GM12878 (cell line): ENCODE measurements at places on chromosomes 3 and 15.

GRCh38 chr15:56341201-56341600, 24.0 kb upstream of the TEX9 start:
- no peak for DNase-seq

DNA sequence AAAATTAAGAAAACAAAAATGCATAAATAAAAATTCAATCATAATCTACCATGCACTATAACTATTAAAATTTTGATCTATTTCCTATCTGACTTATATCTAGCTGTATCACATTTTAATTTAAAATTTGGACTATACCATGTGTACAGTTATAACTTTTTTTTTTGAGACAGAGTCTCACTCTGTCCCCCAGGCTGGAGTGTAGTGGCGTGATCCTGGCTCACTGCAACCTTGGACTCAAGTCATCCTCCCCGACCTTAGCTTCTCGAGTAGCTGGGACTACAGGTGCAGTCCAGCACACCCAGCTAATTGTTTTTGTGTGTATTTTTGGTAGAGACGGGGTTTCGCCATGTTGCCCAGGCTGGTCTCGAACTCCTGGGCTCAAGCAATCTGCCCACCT, 119.9 kb downstream of the ADAM10 start:
- no peak for DNase-seq

GRCh38 chr3:27559835-27560234, 75.7 kb upstream of the SLC4A7 start:
- DNase-seq, result no peak

GRCh38 chr3:12662593-12663400, 1.1 kb downstream of the RAF1 start:
- no peak for DNase-seq

DNA sequence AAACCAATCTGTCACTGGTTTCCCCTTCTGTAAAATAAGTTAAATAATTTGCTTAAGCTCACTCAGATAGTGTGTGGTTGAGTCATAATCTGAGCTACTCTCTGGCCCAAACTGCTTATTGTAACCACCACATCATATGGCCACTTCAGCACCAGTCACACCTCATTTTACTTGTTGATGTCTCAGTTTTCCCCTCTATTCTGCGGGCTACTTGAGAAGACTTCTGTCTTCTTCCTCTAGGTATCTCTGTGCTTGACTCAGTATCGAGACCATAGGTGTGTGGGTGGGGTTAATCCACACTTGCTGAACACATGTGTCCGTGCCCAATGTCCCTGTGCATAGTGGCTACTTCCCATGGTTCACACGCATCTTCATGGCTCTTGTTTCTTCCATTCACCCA, 32.9 kb downstream of the CRYGS start:
- DNase-seq, result peak; percentile 70

DNA sequence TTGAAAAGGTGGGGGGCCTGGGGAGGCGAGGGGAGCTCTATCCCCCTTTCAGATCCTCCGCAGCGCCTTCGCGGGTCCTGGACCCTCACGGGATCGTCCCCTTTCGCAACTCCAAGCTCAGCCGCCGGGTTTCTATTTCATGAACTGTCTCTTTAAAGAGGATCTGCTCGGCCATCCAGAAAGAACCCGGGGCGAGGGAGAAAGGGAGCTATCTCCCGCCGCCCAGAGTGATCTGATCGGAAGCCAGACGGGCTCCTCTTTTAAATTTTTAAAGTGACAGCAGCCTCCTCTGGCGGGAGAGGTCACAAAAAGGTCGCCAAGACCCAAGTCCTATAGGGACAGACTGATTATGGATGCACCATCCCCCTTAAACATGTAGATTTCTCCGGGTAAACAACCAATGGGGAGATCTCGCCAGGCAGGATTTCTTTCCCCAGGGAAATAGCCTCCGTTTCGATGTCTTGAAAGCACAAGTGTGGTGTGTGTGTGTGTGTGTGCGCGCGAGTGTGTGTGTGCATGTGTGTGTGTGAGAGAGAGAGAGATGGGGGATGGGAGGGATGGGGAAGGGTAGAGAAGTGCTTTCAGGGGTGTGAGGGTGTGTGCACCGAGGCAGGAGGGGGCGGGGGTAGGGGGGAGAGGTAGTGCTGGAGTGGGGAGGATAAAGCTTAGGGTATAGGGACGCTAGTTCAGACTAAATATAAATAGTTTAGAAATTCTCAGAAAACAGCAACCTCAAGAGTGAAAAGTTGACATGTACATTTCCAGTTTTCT, 516.1 kb downstream of the MECOM start:
- DNase-seq, result no peak

DNA sequence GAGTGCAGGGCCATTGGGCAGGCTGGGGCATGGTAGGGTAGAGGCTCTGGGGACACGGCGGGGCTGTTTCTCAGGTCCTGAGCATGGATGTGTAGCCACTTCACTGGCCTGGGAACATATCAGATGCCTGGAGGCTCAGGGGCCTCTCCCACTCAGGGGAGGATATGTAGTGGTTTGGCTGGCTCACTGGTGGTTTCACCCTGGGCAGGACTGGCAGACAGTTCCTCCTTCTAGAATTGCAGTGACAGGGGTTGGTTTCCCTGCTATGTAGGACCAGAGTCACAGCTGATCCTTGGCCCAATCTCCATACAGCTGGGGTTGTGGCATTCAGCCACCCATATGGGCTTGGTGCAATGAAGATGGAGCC, 4.8 kb upstream of the ARHGAP31 start:
- DNase-seq, result no peak

GRCh38 chr3:197353867-197354567, 55.6 kb upstream of the DLG1 start:
- DNase-seq, result no peak

DNA sequence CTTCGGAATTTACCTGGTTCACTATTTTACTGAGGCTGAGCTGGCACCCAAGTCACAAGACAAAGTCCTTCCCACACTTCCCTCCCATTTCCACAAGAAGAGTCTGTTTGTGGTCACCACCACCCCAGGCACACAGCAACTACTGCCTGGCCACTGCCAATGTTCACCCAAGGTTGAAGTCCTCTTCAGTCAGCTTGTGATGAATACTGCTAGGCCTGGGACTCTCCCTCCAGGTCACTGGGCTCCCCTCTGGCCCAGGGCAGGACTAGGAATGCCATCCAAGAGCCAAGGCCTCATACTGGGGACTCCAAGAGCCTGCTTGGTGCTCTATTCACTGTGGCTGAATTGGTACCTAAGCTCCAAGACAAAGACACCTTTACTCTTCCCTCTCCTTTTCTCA, 30.4 kb upstream of the COLQ start:
- DNase-seq, result no peak

DNA sequence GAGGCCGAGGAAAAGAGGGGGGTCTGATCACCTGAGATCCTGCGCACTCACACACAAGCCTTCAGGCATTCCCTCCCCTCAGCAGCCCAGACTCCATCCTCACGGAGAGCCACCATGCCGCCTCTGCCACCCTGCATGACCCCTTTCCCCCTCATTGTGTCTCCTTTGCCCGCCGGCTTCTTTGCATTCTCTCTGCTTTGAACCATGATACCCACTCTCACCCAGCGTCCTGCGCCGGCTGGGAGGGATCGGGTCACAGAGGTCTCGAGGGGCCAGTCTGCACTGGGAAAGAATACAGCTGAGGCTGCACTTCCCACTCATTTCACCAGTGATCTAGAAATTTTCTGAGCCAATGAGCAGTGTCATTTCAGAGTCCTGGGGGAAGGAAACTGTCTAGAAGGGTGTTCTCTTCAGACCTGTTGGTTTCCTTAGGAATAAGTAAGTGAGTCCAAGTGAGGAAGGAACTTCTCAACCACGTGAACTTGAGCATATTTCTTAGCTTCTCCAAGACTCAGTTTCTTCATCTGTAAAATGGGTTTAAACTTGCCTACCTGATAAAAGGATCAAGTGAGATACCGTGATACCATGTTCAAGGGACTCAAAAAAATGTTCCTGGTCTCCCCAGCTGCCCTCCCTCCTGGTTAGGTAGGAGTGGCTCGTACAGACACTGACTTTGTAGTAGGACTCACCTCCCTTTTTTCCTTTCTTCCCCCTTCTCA, 96.7 kb downstream of the TOP2B start:
- no peak for DNase-seq

DNA sequence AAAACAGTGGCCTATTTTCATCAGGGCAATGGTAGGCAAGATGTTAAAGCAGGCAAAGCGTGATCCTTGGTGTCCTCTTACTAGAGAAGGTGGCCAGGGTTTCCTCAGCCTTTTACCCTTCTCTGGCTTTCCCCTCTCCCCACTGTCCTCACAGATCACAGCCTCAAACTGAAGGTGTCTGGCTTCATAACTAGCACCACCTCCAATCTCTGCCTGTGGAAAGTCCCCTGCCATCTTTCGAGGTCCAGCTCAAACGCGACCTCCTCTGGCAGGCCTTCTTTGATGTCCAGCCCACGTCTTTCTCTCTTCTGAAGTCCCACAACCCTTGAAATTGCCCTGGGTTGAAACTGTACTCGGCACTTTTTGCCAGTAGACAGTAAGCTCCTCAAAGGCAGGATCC, 35.9 kb downstream of the CYP19A1 start:
- DNase-seq, result no peak

- no peak for DNase-seq
These were observed 25.9 kb upstream of the UBE2Q2 start for GRCh38 chr15:75817138-75817935.

- DNase-seq, result no peak
These were observed 9.5 kb downstream of the RPSA start for GRCh38 chr3:39415983-39416382.

DNA sequence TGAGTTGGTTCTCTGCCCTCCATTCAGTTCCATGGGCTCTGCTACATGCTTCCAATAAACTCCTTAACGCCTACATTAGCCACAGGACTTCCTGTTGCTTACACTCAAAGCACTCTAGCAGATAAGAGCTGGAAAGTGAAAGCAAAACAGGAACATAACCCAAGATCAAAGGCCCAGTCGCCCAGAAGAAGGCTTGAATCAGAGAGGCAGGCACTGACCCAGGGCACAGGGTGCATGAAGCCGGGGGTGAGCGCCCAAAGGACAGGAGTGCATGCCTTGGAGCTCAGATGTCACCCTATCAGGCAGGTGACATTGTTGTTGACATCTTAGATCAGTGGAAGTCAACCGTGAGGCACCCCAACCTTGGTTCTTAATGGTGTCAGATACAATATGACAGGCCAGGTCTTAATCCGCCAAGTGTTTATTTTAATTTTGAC, 235.1 kb downstream of the UACA start:
- peak; percentile 66 for DNase-seq

GRCh38 chr15:78023865-78024518, 53.5 kb downstream of the TBC1D2B start:
- DNase-seq, result no peak

- no peak for DNase-seq
These were observed 145.9 kb downstream of the IGF1R start for GRCh38 chr15:98794211-98794610.

GRCh38 chr3:14843321-14843720, 24.6 kb downstream of the FGD5 start:
- DNase-seq, result no peak

DNA sequence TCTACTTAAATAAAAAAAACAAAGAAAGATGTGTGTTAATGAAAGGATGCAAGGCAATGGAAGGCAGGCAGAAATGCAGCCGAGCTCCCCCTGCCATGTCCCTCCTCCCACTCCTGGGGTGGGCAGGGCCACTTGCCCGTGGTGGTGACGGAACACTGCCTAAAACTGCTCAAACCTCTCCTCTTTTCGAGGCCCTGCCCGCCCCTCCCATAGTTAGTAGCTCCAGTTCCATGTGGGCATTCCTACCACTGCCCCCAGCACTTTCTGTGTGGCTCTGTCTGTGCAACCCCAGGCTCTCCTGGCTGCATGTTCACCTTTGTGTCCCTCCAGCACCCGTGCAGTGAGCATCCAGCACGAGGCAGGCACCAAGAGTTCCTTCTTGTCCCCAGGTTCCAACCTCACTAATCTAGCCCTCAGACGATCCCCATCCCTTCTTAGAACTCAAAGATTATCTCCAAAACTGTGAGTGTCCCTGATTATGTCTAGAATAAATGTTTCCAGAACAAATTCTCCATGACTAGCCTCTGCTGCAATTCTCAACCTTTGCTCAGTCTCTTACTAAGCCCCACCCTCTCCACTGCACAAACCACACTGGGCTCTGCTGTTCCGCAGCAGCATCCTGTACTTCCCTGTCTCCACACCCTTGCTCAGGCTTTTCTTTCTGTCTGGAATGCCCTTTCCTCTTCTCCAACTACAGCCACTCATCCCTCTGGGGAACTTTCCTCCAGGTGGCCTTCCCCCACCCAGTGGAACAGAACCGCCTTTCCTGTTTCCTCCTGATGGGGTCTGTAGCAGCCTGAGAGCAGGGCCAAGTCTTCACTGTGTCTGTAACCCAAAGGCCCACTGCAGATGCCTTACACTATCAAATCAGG, 32.6 kb upstream of the SPTBN5 start:
- no peak for DNase-seq

- DNase-seq, result no peak
These were observed 502.9 kb upstream of the THBS1 start for GRCh38 chr15:39078026-39078425.

GRCh38 chr3:129461022-129461421, 21.0 kb downstream of the IFT122 start:
- no peak for DNase-seq

DNA sequence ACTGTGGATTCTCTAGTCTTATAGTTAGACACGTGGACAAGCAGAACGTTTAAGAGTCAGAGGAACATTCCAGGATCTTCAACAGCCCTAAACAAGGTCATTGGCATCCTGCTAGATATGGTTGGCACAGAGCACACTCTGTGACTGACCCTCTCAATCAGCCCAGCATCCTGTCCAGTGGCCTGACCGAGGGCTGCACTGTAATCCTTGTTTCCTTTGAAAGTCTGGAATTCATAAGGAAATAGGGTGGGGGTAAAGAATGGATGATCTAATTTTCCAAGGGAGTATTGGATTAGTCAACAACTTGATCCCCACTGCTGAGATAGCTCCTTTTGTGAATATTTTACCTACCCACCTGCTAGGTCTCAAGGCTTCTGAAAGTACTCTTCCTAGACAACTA, 94.5 kb upstream of the DLG1 start:
- no peak for DNase-seq

GRCh38 chr3:47580481-47580880, 1.8 kb upstream of the CSPG5 start:
- no peak for DNase-seq

DNA sequence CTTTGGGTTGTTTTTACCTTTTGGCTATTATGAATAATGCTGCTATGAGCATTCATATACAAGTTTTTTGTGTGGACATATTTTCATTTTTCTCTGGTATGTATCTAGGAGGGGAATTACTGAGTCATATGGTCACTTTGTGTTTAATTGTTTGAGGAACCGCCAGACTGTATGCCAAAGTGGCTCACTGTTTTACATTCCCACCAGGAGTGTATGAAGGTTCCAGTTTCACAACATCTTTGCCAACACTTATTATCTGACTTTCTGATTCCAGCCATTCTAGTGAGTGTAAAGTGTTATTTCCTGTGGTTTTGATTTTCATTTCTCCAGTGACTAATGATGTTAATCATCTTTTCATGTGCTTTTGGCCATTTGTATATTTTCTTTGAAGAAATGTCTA, 51.8 kb downstream of the CMTM7 start:
- DNase-seq, result no peak
